ENCODE measurements at places on chromosomes 6 and 20.

- no peak for DNase-seq
Observed at GRCh38 chr6:84866715-84867114, 102.3 kb upstream of the TBX18 start.

- no peak for DNase-seq
Observed at GRCh38 chr6:95574811-95575210, 2.5 kb upstream of the MANEA start.

- no peak for DNase-seq
Observed at GRCh38 chr6:75283907-75284631, 523 bp downstream of the TMEM30A start.

DNA sequence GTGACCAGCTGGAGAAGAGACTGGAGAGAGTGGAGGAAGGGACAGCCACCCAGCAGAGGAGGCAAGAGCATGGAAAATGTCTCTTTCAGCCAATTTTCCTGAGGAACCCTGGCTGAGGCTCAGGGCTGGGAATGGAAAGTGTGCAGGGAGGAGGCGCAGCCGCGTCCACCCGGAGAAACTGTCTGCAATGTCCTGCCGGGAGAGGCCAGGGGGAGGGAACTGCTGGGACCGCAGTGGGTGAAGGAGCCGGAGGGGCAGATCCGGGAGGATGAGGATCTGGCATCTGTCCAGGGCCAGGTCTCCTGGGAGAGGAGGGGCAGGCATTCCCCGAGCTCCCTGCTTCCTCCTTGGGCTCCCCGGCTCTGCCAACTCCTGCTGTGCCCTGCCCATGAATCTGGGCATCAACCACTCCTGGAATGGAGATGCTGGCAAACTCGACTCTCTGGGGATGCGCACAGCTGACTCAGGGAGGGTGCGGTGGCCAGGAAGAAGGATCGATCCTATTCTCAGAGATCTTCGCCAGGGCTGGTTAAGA lies 17.4 kb upstream of the HM13 start:
- no peak for DNase-seq

GRCh38 chr20:33465481-33466302 lies 22.1 kb upstream of the SNTA1 start:
- no peak for DNase-seq

- DNase-seq = no peak
Observed at GRCh38 chr6:144662812-144663365, 377.8 kb downstream of the UTRN start.

- DNase-seq = no peak
Observed at GRCh38 chr20:53917145-53918019, 153.0 kb downstream of the BCAS1 start.

- DNase-seq = no peak
Observed at GRCh38 chr6:36907781-36908180, 22.0 kb downstream of the C6orf89 start.

GRCh38 chr6:123467392-123467791 lies 169.4 kb downstream of the TRDN start:
- no peak for DNase-seq
